EH (cell line): ENCODE measurements at places on chromosomes 5 and 9.

GRCh38 chr5:111887706-111888105, 130.7 kb upstream of the NREP start:
- no peak for DNase-seq

DNA sequence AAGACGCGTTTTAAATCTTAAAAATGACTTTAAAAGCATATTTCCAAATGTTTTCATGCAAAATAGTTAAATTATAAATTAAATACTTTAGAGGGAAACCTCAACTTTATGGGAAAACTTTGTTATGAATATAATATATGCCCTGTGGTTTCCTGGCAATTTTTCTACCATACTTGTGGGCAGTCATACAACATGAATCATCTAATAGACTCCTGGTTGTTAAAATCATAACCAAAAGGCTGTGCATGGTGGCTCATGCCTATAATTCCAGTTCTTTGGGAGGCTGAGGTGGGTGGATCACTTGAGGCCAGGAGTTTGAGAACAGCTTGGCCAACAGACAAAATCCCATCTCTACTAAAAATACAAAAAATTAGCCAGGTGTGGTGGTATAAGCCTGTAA, 18.2 kb downstream of the ATP10B start:
- no peak for DNase-seq

DNA sequence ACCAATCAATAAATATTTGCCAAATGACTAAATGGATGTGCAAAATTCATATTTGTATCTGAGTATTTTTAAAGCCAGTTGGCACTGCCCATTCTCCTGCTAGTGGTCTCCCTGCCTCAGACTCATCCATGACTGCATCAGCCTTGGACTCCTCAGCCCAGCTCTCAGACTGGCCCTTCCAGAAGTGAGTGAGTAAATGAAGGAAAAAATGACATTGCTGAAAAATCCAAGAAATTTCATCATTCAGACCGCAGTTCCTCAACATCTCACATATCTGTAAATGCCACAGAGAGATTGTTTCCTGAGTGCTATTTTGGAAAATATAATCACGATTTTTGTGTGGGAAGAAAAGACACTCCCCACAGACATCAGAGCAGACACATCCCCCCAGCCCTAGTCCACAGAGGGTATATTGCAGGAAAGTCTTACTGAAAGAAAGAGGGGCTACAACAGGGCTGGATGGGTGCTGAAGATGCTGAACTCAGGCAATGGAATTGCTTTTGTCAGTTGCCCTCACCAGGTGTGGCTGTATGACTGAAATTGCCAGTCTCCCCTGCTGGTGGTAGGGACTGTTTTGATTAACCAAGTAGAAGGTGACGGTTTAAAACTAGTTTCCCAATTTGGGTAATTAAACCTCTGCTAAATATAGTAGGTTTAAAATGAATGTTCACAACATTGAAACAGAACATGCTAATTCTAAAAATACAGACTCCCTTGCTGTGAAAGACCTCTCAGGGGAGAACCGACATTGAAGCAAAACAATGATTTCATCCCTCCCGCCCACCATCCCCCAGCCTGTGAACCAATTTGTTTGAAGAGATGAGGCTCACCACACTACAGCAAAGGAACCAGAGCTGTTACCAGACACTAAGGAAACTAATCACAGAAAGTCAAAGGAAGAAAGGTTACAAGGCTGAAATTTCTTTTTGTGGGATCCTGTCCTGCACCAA, 158.8 kb downstream of the DEPDC1B start:
- DNase-seq: peak; percentile 35

GRCh38 chr5:30572279-30572678, 621.2 kb upstream of the CDH6 start:
- no peak for DNase-seq

GRCh38 chr5:157248821-157249470, 17.0 kb upstream of the CYFIP2 start:
- DNase-seq: no peak

GRCh38 chr5:153367466-153367865, 123.0 kb upstream of the GRIA1 start:
- no peak for DNase-seq

DNA sequence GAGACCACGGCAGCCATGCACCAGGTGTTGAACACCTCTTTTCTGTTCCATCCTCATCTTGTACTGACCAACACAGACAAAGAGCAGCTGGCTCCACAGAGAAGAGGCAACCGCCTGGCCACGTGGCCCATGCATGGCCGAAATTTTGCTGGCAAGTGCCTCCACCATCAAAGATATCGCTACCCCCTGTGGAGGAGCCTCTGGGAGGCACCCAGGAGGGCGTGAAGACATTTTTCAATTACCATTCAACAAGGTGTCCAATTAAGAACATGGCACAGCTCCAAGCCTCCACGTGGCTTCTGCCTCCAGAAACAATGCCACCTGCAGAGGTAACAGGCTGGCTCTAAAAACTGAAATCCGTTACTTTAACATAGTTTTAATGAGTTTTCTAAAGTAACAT, 54.4 kb upstream of the CKS2 start:
- DNase-seq: no peak

GRCh38 chr9:128607642-128608350, 48.9 kb downstream of the DYNC2I2 start:
- DNase-seq: no peak

- no peak for DNase-seq
Observed at GRCh38 chr9:126818482-126818881, 13.6 kb downstream of the ZBTB43 start.

DNA sequence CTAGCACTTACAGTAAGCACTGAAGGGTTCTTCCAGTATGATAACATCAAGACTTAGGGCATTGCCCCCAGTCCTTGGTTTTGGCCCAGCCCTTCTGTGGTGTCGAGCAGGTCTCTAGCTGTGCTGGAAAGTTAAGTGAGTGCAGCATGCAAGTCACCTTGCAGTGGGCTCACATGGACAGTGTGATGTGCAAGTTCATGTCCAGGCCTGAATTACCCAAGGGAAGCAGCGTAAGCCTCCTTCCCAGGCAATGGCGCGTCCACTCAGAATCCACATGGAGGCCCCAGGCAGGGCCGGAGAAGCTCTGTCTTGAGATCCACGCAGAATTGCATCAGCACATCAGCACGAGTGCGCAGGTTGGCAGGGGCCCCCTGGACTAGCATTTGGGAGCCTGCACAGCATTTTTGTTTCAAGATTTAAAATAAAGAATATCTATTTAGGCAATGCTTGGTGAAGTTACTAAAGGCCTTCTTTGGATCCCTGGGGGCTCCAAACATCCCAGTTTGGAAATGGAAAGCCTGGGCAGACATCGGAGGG, 108.4 kb upstream of the ALDH1B1 start:
- no peak for DNase-seq
